Activated naive CD8-positive, alpha-beta T cell treated with anti-CD3 and anti-CD28 coated beads, Interleukin-2, amount 10 ng/mL, durations not matched to agents 7 days and 5 days (primary cell): ENCODE measurements at places on chromosomes 3 and 15. TPM values are rescaled to one million over a fixed set of nuclear protein-coding genes. Genes with fewer than 3 reads are reported as not detected.

DNA sequence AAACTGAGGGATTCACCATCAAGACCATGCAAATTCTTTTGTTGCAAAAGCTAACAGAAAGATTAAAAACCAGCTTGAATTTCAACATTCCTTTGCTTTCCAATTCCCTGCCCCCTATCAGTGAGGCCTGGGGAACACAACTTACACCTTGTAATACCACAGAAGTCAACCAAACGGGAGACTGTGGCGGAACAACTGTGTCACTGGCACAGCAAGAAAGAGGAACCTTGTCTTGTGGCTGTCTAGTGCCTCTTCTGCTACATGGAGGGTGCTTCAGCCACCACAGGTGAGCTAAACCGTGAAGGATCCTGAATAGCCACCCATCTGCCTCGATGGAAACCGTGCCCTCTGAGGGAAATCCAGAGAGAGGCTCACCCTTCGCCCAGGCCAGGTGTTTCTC, 11.4 kb downstream of the CCDC12 start:
- no peaks in the 10 kb centered on the region for H3K27me3 ChIP-seq
- H3K4me3 ChIP-seq: no peak overlapping the region
- peaks cover 34% of the 10 kb centered on the region for H3K36me3 ChIP-seq
- peaks cover 55% of the 10 kb centered on the region for H3K4me1 ChIP-seq

DNA sequence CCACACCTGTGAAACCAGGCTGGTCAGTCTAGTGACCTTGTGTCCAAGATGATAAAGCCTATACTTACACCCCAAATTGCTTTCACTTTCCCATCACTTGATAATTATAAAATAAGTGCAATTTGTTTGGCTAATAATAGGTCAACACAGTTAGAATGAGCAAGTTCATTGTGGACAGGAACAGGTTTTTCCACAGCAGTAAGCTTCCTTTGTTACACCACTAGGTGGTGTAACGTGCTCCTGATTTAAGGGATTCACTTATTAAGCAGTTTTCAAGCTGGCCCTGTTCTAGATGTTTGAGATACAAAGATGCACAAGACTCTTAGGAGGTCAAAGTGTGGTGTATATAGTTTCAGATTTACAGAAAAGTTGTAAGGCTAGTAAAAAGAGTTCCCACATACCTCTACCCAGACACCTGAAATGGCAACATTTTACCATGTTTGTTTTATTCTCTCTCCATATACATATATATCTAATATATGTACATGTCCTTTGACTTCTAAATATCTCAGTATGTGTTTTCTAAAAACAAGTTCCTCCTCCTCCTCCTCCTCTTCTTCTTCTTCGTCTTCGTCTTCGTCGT, 6.8 kb upstream of the MFSD1 start:
- no peak for DNase-seq
- no peaks in the 10 kb centered on the region for H3K36me3 ChIP-seq
- H3K4me1 ChIP-seq: peaks cover 3% of the 10 kb centered on the region
- no peak overlapping the region for H3K27ac ChIP-seq
- H3K4me3 ChIP-seq: no peak overlapping the region
- H3K27me3 ChIP-seq: peaks cover 21% of the 10 kb centered on the region

- DNase-seq: peak; percentile 86
- H3K36me3 ChIP-seq: peaks cover 6% of the 10 kb centered on the region
- H3K27ac ChIP-seq: peak within 1 kb of the TSS; percentile 83
- peak within 1 kb of the TSS; percentile 93 for H3K4me3 ChIP-seq
- H3K27me3 ChIP-seq: peaks cover 11% of the 10 kb centered on the region
Observed at GRCh38 chr15:52528564-52529340, at the start of gene MYO5A. Gene MYO5A, minus strand, starts transcription at chr15:52528880. Its CDS starts 74 bp downstream, at chr15:52528806.

GRCh38 chr3:30639937-30640336, 33.5 kb downstream of the TGFBR2 start:
- H3K27me3 ChIP-seq: no peaks in the 10 kb centered on the region
- H3K36me3 ChIP-seq: peaks cover 30% of the 10 kb centered on the region
- peak overlapping the region; percentile 57 for H3K4me3 ChIP-seq
- no peak for DNase-seq
- peak overlapping the region; percentile 87 for H3K27ac ChIP-seq

- peaks cover 3% of the 10 kb centered on the region for H3K4me1 ChIP-seq
- no peak overlapping the region for H3K27ac ChIP-seq
- H3K4me3 ChIP-seq: no peak overlapping the region
- peaks cover 32% of the 10 kb centered on the region for H3K36me3 ChIP-seq
Observed at GRCh38 chr3:183295211-183295610, 42.2 kb downstream of the B3GNT5 start.

GRCh38 chr3:188185717-188186251, 31.8 kb downstream of the LPP start:
- no peaks in the 10 kb centered on the region for H3K27me3 ChIP-seq
- peaks cover 22% of the 10 kb centered on the region for H3K36me3 ChIP-seq
- H3K4me3 ChIP-seq: peak overlapping the region; percentile 18
- DNase-seq: no peak

The HYAL3 gene
- 5.9 TPM for total RNA-seq

The TGM5 gene
- total RNA-seq: 0.11 TPM

DNA sequence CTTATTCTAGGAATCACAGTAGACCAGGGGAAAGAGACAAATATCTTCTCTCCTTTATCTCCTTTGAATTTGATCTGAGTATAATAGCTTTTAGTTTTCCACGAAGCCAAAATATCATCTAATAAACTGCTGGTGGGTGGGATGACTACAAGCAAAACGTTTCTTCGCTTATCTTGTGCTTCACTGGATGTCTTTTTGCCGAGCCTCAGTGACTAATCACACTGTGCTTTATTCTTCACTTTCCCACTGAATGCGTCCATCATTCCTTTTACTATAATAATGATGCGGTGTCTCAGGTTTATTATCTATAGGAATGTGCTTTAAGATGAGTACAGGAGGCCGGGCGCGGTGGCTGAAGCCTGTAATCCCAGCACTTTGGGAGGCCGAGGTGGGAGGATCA, 32.5 kb downstream of the CEP152 start:
- peaks cover 4% of the 10 kb centered on the region for H3K4me1 ChIP-seq
- H3K36me3 ChIP-seq: peaks cover 46% of the 10 kb centered on the region
- no peak overlapping the region for H3K27ac ChIP-seq
- no peaks in the 10 kb centered on the region for H3K27me3 ChIP-seq

The REC114 gene
- not detected for total RNA-seq

The SPATA12 gene
- not detected for total RNA-seq
